ENCODE measurements at places on chromosomes 7 and 10.
A peak's percentile ranks its signal among the peaks of the same experiment; 100 is the strongest.

GRCh38 chr7:77626586-77627308, 69.5 kb upstream of the RSBN1L start:
- DNase-seq: no peak

GRCh38 chr7:12211711-12212485, 804 bp downstream of the TMEM106B start:
- no peak for DNase-seq

DNA sequence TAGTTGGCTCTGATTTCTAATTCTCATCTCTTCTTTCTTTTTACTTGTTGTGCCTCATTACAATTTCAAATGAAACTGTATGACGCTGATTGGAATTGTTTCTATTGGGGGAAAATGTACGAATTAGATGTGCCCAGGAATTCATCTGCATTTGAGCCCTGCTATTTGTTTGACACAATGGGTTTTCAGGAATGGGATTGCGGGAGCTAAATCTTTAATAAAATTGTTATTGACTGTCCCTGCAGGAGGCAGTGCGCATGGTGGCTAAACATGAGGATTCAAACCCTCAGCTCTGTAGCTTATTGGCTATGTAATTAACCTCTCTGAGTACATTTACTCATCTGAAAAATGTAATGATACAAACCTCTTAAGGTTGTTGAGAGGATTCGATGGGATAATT, 181.6 kb downstream of the NXPH1 start:
- no peak for DNase-seq

DNA sequence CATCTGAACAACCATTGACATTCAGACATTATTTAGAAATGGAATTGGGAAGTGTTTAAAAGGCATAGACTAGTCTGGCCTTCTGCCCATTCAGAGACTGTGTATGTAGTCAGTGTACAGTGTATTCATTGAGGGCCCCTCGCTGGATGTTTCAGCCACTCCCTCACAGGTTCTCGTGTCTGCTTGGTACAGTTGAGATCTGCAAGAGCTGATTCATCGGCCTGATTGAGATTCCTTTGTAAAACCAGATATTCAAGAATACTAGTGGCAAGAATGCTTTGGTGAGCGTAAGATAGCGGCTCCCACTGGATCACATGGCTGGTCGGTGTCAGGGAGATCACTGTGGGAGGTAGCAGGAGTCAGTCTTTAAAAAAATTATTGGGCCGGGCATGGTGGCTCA, 119.5 kb downstream of the TCF7L2 start:
- no peak for DNase-seq

DNA sequence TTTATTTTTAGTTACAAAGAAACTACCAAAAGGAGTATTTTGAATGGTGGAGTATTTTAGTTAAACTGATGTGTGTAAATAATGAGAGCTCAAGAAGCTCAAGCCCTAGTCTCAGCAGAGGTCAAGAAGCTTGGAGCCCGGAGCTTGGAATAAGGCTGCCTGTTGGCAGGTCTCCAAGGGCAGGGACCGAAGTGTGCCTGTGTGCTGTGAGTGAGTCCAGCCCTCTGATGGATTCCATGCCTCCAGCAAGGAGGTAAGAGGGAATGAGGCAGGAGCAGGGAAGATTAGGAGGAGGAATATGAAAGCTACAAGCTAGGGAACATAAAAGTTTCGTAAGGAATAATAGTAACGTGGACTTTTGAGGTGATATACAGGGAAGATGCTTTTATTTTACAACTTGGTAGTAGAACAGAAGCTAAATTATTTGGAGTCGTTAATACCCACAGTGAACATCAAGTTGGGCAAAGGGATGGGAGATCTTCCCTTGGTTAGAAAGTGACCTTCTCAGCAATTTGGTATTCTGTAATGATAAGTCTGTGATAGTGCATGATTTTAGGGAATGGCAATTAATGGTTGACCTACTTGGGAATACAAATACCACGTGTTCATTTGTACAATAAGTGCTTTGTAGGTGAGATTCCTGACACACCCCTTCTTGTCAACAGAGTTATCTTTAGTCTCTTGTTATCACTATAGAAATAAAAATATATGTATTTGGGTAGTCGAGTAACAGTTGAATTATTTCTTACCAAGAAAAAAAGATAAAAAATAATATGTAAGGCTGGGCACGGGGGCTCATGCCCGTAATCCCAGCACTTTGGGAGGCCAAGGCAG, 4.6 kb downstream of the SEC23IP start:
- no peak for DNase-seq

DNA sequence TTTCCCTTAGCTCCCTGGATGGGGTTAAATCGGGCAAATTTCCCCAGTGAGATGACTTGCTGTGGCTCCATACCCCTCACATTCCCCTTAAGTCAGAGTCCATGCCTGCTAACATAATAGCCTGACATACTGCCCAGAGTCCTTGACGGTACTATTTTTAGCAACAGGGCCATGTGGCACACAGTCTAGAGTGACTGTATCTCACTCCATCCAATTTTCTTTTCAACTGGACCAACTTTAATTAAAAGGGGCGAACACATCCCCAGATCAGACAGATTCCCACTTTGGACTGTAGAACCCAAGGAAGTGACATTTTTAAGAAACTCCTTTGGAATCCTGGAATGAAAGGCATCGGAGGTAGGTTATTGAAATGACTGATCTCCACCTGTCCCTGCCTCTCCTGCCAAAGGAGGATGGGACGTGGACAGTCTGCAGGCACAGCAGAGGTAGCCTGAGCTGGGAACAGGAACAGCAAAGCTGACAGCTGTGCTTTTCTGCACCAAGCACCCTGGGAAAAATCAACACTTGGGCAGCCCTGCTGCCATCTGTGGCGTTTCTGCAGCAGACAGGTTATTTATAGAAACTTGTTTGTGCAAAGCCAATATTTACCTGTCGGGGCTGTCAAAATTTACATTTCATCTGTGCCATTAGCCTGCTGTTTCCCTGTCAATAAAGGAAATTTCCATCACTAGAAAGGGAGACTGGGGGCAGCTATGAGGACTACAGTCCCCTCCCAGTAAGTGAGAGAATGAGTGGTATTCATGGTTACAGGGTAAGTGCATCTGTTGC, 221.5 kb upstream of the AOAH start:
- DNase-seq: no peak

DNA sequence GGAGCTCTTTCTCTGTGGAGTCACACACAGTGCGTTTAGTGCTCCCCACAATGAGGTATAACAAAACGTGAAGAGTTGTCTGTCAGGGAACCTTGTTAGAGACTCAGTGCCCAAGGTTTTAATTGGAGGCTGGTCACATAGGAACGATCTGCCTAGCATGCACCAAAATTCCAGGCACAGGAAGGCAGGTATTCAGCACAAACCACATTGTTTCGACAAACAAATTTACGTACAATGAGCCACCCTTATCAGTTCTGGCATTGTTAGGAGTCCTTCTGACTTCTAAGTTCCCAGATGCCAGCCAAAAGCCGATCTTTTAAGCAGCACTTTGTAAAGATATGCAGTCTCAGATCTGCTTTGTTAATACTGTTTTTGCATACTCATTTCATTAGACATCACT, 414.2 kb upstream of the MTPN start:
- no peak for DNase-seq

DNA sequence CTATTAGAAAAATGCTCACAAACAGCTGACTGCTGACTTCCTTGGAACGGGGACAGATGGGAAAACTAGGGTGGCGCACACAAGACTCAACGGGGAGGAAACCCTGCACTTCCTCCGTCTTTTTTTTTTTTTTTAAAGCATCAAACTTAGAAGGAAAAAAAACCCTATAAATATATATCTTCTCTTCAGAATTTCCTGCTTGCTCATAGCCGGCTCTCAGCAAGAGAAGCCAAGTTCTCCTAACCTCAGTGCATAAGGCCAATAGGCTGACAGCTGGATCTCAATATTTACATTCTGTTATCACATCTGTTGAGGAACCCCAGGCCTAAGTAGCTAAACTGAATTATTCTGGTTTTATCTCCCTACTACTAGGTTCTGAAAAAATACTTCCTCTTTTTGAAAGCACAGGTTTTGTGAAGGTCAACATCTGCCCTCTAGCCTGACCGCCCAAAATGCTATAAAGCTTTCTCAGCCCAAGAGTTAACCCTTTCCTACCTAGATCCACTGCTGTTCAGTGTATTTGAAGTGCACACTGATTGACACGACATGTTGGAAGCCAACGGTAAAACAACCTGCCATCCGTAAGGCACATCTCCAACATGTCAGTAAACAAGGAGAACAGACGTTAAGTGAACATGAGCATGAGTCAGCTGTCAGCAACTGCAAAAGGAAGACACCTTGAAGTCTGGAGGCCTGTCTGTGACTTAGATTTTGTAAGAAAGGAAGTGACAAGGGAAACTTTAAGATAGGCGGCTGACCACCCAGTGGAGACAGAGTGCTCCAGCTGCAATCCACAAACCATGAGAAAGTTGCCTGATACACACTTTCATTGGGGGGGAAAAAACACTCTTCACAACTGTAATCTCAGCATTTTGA, 83.8 kb downstream of the EBLN1 start:
- no peak for DNase-seq

DNA sequence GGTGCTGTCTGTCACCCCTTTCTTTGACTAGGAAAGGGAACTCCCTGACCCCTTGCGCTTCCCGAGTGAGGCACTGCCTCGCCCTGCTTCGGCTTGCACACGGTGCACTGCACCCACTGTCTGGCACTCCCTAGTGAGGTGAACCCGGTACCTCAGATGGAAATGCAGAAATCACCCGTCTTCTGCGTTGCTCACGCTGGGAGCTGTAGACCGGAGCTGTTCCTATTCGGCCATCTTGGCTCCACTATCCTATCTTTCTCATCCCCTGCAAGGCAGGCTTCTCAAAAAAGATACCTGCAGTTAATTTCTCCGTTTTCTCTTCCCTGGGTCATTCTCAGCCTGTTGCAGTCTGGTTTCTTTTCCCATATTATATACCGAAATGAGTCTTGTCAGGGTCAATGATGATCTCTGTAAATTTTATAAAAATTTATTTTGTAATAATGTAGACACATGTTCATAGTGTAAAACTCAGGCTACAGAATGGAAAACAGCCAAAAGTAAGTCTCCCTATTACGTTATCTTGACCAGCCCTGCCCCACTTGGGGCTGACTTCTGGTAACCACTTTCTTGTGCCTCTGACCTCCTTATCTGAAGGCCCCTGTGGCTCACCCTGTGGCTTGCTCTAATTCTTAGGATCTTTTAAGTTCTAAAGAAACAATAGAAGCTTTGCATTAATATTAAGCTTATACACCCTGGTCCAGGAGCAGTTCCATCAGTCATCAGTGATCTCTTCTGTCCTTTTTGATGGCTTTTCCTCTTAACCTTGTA, 20.7 kb downstream of the BLVRA start:
- DNase-seq: no peak

GRCh38 chr10:106935978-106936451, 228.5 kb downstream of the SORCS1 start:
- DNase-seq: no peak

DNA sequence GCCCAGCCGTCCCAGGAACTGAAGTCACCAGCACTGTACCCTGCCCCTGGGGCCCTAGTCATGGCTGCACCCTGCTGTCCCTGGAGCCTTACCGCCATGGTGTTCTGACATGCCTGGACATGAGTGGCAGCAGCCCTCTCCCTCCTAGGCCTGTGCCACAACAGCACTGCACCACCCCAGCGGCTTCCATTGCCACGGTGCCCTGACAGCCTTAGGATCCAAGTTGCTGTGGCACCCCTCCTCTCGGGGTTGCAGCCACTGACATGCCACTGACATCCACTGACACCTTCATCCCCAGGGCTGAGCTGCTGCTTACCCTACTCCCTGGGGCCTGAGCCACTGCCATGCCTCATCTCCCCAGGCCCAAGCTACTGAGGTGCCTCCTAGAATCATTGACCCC, 39.6 kb upstream of the SHH start:
- DNase-seq: no peak

DNA sequence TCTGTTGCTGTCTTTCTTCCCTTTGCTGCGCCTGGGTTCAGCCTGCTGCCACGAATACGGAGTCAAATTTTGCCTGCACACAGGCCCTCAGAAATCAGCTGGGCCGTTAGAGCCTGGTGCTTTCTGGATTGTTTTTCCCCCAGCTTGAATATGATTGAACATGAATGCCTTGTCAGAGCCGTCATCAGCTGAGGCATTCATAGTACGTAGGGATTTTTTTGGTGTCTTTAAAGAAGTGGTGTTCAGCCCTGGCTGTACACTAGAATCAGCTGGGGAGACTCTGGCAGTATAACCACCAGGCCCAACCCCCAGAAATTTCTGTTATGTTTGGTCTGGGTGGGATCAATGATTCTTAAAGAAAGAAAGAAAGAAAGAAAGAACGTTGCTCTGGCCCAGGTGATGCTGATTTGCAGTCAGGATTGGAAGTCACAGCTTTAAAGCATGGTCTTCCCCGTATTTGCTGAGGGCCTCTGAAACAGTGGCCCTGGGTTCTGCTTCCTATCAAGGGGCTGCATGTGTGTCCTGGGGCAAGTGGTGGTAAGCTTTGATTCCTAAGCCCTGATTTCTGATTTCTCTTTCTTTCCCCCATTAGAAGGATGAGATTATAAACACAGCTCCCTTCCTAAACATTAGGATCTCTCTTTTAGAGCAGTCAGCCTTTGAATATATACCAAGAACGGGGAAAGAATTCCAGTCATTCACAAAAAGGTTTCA, 24.7 kb downstream of the NUB1 start:
- no peak for DNase-seq

DNA sequence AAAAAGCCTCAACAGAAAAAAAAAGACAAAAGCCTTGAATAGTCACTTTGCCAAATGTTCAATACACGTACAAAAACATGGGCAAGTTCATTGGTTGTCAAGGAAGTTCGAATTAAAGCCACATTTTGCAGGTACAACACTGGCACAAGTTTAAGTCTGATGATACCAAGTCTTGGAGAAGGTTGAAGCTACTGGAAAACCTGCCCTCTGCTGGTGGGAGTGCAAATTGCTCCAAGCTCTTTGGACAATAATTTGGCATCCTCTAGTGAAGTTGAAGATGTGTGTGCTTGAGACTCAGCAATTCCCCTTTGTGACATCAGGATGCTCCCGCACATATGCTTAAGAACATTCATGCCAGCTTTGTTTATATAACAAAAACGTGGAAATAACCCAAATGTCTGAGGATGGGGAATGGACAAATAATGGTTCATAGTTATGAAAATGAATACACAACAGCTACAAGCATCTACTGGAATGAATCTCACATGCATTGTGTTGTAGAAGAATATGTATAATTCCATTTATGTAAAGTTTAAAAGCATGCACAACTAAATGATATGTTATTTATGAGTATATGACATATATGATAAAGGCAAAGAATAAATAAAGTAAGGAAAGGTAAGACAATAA, 120.0 kb upstream of the PLPP4 start:
- DNase-seq: peak; percentile 33

DNA sequence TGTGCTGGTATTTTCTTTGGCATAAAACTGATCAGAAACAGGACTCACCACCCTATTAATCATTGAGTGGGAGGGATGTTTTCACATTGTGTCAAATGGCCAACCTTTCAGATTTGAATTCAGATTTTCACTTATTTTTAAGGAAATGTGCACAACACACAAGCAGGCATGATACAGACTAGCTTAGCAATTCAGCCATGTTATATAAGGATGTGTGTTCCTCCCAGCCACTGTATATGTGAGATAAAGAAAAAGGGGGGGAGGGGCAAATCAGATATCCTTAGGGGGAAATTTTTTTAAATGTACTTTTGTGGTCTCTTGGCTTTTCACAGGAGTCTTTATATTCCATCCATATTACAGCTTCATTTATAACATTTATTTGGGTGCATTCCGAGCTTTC, 3.1 kb downstream of the GAD2 start:
- no peak for DNase-seq
